Gastroesophageal sphincter (tissue), 4 donors: ENCODE measurements at places on chromosomes 12 and 14. TPM values are rescaled to one million over a fixed set of nuclear protein-coding genes. Genes with fewer than 3 reads are reported as not detected.

DNA sequence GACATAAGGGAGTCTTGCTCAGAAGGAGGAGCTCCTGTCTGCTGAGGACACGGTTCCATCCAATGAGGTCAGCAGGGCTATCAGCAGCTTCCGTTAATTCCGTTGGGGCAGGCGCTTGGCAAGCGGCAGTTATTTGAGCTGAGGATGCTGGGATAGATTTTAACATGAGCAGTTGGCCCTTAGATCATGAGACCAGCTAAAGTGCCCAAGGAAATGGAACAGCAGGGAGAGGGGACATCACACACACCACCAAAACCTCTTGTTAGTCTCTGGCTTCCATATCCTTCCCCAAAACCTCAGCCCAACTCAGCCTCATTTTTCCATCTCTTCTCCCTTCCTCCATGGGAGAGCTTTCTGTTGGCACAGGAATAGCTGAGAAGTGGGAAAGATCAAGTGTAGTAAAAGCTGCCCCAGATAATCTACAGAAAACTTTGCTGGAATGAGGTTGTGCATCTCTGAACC is 138.7 kb upstream of the PZP start:
- no peak overlapping the region for H3K4me3 ChIP-seq
- no peaks in the 10 kb centered on the region for H3K36me3 ChIP-seq
- no peak for ATAC-seq
- H3K27me3 ChIP-seq = no peaks in the 10 kb centered on the region
- H3K27ac ChIP-seq = no peak overlapping the region

GRCh38 chr12:32110942-32111341 is 4.3 kb downstream of the BICD1 start:
- no peak overlapping the region for H3K4me3 ChIP-seq
- H3K27ac ChIP-seq = no peak overlapping the region
- no peaks in the 10 kb centered on the region for H3K36me3 ChIP-seq
- no peak for ATAC-seq

Gene ASPG
- total RNA-seq = 0.13 TPM

Gene ATF7
- 26.7 TPM for total RNA-seq

Gene FAM186B
- total RNA-seq = 0.69 TPM

Gene CELA1
- total RNA-seq = not detected
